HuH-7 (cell line): ENCODE measurements at places on chromosomes 6 and 20.

DNA sequence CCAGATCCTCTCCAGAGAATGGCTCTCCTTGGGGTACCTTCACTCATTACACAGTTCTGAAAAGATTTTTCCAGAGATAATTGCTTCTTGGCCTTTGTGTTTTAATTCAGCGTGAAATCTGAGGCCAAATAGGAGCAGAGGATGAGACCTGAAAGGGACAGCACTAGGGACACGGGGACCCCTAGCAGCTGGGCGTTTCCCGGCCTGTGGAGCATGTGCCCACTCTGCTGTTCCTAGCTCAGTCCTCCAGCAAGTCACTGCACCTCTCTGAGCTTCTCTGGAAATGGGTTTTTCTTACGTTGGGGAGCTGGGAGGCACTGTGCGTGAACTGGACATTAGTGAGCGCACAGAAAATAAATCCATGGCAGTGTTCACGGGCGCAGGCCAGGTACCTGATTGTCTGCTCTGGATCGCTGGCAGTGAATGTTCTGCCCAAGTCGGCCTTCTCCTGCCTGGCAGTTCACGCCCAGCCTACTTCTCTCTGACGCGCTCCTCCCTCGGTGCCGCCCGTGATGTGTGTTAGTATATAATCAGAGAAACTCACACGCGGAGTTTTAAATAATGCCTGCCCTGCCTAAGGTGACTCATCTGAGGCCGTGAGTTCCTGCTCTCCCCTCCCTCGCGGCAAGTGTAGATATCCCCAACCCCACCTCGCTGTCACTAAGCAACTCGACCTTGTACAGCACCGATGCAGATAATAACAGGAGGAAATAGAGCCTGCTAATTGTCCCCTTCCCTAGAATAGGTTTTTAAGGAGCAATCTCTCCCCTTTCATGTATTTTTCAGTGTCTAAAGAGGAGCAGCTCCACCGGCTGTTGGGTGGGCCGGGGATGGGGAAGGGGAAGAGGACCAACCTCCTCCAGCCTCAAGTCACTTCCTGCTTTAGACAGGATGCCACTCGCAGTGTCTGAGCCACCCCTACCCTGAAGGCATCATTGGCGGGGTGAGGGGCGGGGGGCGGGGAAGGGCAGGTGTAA is 2.7 kb upstream of the TUBB2A start:
- no peak for DNase-seq

DNA sequence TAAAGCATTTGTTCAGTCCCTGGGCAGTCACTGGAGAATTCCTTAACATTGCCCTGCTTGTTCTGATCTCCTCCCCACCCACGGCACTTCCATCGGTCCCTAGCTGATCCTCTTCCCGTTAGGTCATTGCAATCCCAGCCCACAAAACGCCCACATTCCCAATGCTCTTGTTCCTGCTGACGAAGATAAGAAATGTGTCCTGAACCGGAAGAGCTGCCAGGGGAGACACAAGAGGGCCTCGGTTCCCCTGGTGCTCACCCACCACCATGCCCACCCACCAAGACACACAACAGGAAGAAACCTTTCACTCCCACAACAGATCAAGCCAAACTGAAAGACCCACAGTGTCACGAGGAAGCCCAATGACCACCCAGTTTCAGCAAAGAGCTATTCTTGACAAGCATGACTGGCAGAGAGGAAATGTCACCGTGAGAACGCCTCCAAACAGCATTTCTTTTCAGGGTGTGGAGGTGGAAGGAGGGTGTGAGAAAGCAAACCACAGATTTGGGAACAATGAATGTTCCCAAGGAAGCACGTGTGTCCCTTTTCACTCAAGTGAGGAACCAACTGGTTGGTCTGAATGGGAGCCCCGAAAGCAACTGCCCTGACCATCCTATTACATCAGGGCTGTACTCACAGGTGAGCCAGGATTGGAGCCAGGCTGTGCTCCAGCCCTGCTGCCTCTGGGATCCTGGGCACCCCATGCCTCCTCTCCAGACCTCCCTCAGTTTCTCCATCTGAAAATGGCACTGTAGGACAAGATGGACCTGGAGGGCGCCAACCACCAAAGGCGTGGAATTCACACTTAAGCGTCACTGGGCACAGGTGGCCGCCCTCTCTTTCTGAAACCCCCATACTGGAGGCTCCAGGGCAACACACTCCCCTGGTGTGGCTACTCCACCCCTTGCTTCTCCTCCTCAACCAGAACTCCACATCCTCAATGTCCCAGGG is 97.5 kb downstream of the ZMYND8 start:
- DNase-seq, result no peak

DNA sequence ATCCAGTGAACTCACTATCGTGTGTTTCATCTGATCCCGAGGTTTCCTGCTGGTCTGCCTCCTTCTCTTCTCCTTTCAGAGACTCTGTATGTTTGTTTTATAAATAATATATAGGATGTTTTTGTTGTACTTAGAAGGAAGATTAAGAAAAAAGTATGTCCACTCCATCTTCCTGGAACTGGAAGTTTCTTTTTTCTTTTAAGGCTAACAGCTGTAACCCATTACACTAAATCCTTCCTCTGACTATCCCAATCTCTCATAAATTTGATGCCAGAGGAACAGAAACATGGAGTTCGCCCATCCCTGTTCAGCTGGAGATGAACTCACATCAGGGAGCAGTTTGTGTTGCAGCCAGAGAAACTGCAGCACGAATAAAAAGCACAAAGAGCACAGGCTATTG is 20.7 kb downstream of the RIPK1 start:
- no peak for DNase-seq

DNA sequence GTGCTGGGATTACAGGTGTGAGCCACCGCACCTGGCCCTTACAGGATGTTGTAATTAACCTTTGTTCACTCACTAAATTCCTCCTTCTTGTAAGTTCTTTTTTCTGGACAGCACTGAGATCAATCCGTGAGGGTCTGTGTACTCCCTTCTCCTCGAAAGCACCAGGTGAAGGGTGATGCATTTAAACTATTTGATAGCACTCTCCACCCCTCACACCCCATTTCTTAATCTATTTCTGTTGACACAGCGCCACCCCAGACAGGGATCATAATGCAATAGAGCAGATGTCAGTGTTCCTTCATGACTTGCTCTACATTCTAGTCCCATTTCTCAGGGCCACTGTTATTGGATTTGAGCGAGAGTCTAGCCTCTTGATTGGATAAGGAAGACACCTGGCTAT is 46.3 kb downstream of the PPP1R14C start:
- DNase-seq, result no peak

DNA sequence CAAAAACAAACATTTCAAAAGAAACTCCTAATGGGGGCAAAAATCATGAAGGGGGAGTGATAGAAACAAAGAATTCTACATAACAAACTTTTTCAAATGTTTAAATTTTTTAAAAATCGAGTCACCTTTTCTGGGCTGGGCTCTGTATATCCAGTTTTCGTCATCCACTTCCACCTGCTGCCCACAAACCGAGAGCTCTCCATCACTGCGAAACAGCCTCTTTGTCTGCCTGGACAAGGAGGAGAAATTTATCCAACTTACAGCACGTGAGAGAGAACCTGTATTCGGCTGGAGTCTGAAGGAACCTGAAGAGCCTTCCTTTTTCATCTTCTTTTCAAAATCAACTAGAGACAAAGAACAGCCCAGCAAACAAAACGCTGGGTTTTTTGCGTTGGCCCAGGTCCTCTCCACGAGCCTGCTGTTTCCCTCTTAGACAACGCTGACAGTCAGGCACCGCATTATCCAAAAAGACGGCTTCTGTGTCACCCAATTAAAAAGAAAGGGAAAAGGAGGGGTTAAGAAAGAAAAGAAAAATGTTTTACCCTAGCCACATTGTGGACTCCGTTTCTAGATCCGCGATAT is 72.4 kb upstream of the NHSL1 start:
- no peak for DNase-seq

DNA sequence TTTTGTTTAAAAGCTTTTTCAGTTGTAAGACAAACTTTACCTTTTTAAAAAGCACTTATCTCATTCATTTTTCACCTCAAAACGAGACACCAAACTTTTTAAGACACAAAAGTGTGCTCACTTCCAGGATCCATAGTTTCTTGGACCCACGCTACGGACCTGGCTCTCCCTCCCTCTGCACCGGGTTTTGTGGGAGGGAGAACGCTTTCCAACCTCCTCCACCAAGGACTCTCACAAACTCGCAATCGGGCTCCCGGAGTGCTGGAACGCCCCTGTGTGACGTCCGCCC is 436 bp downstream of the CAGE1 start:
- no peak for DNase-seq

DNA sequence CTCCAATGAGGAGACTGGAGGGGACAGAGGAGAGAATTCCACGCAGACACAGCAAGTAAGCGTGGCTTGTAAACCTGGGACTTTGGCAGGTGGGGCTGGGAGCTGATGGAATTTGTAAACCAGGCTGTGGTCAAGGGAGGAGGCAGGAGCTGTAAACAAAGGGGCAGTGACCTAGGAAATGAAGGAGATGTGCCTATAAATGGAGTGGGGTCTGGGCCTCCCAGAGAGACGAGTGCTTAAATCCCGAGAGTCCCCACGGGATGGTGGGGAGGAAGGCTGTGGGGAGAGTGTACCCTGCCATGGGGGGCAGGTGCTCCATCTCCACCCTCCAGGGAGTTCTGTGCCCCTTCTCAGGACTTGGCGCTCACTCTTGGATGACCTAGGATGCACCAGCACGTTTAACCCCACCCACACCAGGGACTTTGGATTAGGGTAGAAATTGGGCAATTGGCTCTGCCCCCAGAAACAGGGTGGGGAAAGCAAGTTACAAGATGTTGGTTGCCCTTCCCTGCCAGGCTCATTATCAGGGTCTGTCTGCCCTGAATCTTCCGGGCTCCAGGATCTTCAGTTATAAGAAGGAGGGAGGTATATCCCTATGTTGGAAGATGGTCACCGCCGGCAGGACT is 4.0 kb upstream of the DHX16 start:
- DNase-seq, result no peak

DNA sequence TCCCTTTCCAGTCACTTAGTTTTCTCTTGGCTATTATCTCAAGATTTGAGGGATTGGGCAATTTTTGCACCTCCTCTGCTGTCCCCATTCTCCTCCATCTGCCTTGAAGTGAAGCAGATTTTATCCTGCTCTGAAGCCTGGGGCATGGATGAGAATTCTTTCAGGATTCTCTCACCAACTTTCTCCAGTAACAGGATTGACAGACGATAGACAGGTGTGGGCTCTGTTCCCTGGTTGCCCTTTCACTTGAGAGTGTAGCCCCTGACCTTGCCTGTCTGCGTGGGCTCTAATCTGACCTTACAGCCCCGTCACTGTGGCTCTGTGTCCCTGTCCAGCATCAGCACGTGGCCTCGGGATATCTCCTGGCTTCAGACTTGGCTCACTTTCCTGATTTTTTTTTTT is 27.1 kb downstream of the CDYL start:
- no peak for DNase-seq

GRCh38 chr6:67818322-67818721 is 816.8 kb upstream of the ADGRB3 start:
- DNase-seq, result no peak

- DNase-seq, result no peak
Observed at GRCh38 chr6:5671601-5672559, 334.8 kb downstream of the NRN1 start.

DNA sequence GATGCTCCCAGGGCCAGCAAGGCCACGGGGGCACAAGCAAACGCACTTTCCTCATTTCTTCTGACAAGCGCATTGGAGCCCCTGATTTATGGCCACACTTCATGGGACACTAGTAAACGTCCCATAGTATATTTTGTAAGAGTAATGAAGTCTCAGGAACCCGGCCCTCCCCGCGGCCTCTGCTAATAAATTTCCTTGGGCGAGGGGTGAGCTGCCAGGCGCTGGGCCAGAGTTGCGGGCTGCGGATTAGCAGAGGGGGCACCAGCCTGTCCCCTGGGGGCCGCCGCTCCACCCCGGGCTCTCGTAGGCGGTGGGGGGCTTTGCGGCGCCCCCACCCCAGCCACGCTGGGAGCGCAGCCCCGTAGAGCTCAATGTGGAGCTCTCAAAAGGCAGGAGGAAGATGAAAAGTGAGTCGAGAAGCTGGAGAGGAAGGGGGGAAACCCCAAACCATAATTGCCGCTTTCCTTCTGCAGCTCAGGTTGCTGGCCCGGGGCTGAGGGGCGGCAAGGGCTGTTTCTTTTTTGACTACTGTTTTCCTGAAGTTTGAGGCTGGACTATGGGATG is 173.6 kb downstream of the CDC5L start:
- DNase-seq, result no peak

DNA sequence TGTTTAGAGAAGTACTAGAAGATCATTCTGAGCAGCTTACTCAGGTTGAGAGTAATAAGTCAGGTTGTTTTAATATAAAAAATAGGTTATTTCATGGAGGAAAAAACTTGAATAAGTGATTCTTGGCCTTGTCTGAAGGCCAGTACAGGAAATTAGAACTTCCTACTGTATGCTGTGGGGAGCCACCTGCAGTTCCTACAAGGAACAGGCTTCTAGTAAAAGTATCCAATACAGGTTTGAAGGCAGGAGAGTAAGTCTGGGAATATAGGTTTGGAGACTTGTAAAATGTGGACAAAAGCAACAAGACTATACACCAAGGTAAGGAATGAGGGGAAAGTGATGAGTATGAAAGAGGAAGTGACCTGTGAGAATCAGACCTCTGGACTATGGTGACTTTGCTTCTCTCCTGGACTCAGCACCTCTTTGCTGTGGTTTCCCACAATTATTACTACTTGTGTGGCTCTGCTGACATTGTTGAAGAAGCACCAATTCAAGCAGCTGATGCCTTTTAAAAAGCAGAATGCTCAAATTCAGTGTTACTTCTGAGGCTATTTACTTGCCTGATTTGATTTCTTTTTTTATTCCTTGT is 278.6 kb downstream of the TBC1D7 start:
- DNase-seq, result no peak

GRCh38 chr6:46961232-46961631 is 39.5 kb upstream of the ADGRF5 start:
- no peak for DNase-seq

- DNase-seq, result peak; percentile 66
Observed at GRCh38 chr6:149043476-149044130, 273.9 kb upstream of the TAB2 start.

DNA sequence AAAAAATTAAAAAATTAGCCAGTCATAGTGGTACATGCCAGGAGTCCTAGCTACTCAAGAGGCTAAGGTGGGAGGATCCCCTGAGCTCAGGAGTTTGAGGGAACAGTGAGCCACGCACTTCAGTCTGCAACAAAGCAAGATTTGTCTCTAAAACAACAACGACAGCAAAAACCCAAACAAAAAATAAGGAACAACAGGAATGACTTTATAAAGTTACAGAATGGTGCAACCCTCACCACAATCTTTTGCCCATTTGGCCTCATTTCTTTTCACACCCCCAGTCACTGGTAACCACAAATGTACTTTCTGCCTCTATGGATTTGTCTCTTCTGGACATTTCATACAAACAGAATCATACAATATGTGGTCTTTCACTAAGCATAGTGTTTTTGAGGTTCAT is 16.7 kb upstream of the ZFAND3 start:
- no peak for DNase-seq

- DNase-seq, result no peak
Observed at GRCh38 chr20:37355252-37356180, 9.6 kb downstream of the SRC start.

- DNase-seq, result peak; percentile 52
Observed at GRCh38 chr6:84033523-84034451, at the start of gene MRAP2. TSS of gene MRAP2 (plus strand) at chr6:84033772. CDS start at chr6:84055319, 21,547 bp downstream.

GRCh38 chr20:41076776-41077175 is 48.2 kb downstream of the TOP1 start:
- no peak for DNase-seq
